CD4-positive, alpha-beta T cell treated with Interferon alpha-2 for 1 hour (primary cell): ENCODE measurements at places on chromosomes 6 and 20.

DNA sequence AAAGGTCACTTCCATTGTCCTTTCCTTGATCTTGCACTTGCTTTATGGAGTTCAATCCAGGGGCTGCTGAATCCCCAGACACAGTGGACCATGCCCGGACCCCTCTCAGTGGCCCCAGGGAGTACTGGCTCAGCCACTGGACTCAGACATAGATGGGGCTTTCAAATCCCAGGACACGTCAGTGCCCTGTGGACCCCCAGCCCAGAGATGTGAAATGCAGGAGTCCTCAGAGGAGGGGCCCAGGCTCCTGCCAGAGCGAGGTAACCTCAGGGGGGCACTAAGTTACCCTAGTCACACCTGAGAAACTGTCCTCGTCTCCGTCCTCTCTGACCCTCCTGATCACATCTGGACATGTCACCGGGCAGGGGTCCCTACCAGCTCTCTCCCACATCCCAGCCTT lies 18.7 kb upstream of the APMAP start:
- no peak for DNase-seq

GRCh38 chr20:48451401-48451800 lies 376.4 kb downstream of the PREX1 start:
- no peak for DNase-seq

DNA sequence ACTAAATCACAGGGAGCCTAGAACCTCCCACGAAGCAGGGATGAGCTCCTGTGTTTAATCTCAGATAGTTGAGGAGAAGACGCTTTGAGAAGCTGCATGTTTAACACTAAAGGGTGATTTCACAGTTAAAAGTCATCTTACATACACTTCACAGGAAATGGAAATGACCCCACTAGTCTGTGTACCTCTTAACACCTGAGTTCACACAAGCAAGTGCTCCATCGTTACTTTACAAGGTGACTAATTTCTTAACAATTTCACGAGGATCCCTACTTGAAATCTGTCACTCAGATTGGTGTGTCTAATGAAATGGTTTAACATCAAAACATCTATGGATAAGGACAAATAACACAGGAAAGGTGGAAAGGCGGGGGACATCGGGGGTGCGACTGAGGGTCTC lies 93.8 kb upstream of the RPS6KA2 start:
- DNase-seq, result no peak

GRCh38 chr20:34797012-34797995 lies 28.1 kb downstream of the NCOA6 start:
- DNase-seq, result no peak

- no peak for DNase-seq
These were observed 10.0 kb downstream of the SGK1 start for GRCh38 chr6:134307870-134308269.

DNA sequence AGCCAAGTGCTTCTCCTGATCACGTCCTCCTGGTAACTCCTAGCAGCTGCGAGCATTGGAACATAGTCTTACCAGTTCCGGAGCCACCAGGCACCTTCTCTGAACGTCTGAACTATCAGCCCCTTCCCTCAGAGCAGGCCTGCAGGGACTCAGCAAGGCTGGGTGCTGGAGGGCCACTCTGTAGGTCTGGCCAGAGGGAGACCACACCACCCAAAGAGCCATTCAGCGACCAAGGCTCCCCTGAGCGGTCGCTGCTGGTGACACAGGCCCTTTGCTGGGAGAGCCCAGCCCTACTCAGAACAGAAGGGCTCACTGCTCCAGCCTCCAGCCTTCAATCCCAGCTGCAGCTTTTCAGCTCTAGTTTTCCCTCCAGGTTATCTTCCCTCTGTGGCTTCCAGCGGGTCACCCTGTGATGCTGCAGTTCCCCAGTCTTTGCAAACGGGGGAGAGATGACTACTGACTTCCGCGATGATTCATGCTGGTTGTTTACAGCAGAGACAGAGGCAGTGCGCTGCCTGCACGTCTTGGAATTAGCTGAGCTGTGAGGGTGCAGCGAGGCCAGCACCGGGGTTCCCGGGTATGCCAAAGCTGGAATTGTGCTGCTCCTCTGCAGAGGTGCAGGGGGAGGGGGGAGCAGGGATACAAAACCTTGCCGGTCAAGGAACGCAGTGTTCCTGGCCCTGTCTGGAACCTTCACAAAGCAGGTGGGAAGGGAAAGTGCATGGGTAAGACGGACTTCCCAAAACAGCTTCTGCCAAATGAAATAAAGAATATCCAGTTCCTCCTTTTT lies 161.4 kb downstream of the LY86 start:
- peak; percentile 44 for DNase-seq

DNA sequence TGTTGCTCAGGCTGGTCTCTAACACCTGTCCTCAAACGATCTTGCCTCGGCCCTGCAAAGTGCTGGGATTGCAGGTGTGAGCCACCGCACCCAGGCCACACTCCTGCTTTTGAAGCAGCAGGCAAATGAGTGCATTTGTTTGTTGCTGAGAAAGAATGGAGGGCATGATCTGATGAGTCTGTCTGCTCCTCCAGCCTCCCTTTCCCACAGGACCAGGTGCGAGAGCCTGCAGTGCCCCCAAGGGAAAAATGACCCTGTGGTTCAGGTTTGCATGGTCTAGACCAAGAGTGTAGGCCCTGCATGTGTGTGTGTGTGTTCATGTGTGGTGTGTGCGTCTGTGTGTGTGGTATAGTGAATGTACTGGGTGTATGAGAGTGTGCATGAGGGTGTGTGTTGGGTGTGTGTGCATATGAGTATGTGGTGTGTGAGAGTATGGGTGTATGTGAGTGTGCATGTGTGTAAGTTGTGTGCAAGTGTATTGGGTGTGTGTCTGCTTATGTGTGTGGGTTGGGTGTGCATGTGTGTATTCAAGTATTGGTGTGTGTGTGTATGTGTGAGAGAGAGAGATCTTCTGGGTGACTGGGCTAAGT lies 22.8 kb upstream of the FOXC1 start:
- DNase-seq, result no peak

GRCh38 chr6:155493694-155494143 lies 38.1 kb upstream of the NOX3 start:
- no peak for DNase-seq

DNA sequence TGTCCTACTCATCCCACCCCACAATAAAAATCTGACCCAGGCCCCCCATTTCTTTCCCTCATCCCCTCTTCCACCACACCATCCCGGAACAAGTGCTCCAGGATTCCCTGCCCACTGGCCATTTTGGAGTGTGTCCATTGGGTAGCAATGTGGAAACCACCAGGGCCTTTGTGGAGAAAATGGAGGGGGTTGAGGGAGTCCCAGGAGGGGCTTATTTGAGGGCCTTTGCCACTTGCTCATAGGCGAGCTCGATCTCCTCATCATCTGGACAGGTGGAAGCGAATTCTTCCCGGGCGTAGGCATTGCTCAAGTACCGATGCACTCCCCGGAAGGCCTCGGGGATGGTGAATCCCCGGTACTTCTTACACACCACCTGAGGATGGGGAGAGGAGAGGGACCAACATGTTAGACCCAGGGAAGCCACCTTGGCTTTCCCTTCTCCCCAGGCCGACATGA lies 1.6 kb upstream of the DDAH2 start:
- DNase-seq, result no peak

- DNase-seq, result no peak
These were observed 462.5 kb downstream of the CDH26 start for GRCh38 chr20:60420676-60421229.

- DNase-seq, result peak; percentile 3
These were observed 31.1 kb downstream of the CEBPB start for GRCh38 chr20:50221501-50222308.
